ENCODE measurements at places on chromosomes 5 and 9. TPM values are rescaled to one million over a fixed set of nuclear protein-coding genes. Genes with fewer than 3 reads are reported as not detected.

PCDHGA9 gene
- total RNA-seq, result 6.9 TPM

IFNA2 gene
- not detected for total RNA-seq

KCNMB1 gene
- under 0.01 TPM for total RNA-seq

DAB2IP gene
- 12.6 TPM for total RNA-seq

- DNase-seq, result no peak
These were observed 93.9 kb downstream of the GRIA1 start for GRCh38 chr5:153584126-153584959.

GRCh38 chr5:54387659-54388232, 67.8 kb upstream of the HSPB3 start:
- no peak for DNase-seq

DNA sequence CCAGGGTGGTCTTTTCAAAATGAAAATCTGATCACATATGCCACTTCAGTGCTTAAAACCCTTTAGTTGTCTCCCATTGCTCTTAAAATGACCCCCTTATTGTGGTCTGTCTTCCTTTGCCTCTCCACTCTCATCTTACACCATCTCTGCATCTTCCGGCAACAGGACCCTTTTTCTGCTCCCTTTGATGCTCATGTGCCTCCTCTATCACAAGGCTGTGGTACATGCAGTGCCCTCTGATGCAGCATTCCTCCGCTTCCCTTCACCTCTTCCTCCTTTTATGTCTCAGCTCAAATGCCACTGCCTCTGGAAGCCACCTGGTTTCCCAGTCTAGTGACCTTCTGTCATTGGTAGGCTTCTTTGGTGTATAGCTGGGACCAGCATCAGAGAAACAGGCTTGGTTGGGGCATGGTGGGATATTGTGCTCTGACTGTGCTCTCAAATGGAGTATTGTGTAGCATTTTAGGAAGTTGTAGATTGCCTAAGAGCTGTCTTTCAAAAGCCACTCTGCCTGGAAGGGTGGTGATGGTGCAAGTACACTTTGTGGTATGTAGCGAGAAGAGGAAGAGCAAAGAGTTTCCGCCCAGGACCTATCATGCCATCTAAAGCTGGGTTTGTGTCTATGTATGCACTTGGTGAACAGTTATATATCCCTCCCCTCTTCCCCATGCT, 28.1 kb downstream of the ARHGAP26 start:
- DNase-seq, result no peak

GRCh38 chr5:170611449-170612090, 107.8 kb downstream of the KCNIP1 start:
- no peak for DNase-seq

DNA sequence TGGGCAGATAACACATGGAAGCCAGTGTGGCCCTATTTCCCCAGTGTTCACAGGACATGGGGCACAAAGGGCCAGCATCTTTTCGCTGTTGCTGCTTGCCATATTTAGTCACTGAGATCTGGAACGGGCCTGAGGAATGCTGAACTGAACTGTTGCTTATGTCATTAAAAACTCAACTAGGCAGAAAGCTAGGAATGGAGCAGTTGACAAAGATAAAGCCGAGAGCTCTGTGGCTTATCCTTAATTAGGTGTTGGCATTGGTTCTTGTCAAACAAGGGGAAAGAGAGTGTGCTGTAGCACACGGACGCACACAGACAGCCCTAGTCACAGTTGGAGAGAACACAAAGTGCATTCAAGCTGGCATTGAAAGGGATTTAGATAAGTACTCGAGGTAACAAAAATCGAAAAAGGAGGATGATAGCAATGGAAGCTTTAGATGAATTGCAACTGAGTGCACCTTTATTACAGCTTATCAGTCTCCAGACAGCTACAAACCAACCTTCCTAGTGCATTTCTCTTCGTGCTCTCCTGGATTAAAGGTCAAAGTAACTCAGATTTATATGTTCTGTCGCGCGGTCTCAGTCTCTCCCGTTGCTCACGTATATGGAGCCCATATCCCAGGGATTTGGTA, 450.2 kb upstream of the ZNF608 start:
- DNase-seq, result no peak

DNA sequence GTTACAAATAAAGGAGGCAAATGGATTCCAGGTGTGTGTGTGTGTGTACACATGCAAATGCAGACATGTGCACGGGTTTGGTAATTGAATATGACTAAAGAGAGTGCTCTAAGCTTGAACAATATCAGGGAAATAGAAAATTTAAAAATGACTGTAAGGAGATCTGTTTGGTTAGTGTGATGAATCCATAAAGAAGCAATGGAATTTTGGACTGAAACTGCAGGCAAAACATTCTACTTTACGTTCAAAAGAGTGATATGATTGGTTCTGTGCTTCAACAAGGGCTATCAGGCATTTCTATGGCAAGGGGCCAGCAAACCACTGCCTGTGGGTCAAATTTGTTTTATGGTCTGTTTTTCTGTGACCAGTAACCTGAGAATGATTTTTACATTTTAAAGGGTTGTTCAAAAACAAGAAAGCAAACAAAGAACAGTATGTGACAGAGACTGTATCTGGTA, 332.8 kb upstream of the KLF9 start:
- no peak for DNase-seq

Measured in frontal cortex (tissue), 4 donors.